ENCODE measurements at places on chromosomes 3 and 15.

DNA sequence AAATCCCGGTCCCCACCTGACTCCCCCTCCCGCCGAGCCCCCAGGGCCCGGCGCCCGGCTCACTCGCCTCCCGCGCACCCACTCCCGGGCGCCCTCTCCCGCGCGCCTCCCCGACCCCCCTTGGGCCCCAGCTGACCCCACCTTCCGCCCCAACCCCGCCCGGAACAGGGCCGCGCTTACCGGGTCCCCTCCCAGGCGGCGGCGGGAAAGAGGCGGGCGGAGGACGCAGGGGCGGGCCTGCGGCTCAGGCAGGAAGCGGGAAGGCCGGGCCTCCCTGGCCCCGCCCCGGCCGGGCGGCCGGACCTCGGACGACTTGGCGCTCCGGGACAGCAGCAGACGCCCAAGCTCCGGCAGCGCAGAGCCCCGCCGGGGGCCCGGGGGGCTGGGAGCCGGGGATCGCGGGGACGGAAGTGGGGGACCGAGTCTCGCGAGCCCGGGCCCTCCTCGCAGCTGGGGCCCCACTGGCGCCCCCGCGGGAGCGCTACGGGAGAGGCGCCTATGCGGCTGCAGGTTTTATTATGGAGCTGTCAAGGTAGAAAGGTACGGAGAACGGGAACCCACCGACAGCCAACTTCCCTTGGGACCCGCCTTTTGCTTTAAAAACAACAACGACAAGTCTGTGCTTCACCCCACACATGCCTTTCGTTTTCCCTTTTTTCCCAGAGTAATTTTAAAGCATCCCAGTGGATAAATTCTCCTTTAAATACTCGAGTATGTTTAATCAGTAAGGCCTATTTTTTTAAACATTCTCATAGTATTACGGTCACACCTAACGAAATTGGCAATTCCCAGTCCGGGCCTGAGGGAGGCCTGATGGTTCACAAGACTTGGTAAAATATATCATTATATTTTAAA is at the start of gene SLC41A3:
SLC41A3 (minus strand) TSS at position 212 of the 855 bp plus-strand sequence. CDS start 15,905 bp downstream, outside the sequence.
- peak; percentile 91 for DNase-seq

GRCh38 chr15:92580933-92581445 is 74.6 kb downstream of the FAM174B start:
- DNase-seq, result no peak

GRCh38 chr15:76994496-76994895 is 430 bp upstream of the PSTPIP1 start:
- no peak for DNase-seq

DNA sequence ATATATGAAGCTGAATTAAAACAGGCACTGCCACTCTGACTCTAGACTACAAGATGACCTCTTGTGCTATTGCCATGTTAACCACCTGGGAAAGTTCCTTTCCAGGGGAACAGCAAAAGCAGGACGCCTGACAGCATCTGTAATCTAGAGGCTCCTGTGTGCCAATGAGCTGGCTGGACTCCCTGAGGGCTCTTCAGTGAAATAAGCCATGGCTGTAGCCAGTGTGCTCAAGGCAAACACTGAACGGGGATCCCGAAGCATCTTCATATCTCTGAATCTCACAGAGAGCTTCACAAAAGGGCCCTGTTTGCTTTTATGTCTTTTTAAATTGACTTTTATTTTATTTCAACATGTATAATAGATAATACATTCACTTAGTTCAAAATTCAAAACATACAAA is 57.2 kb downstream of the BFSP2 start:
- no peak for DNase-seq

DNA sequence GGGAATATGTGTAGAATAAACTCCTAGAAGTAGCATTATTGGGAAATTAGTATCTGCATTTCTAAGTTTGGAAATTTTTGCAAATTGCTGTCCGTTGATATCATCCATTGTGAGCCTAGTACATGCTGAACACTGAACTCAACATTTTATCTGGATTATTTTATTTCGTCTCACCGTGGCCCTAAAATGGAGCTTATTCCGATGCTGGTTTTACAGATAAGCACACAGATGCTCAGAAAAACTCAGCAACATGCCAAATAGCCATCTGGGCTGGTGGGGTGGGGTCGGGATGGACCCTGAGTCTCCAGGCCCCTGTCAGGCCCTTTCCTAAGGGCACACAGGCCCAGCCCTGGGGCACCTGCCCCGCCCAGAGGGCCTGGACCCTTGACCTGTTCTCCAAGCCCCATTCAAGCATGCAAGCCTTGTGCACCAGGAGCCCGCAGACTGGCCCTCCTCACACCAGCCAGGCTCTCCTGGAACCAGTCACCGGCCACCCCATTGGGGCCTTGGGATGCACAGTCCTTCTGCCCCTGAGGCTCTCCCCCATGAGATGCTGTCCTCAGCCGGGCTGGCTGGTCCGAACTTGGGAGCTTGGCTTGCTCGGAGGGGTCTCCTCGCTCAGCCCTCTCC is 20.7 kb upstream of the KLF13 start:
- DNase-seq, result no peak

DNA sequence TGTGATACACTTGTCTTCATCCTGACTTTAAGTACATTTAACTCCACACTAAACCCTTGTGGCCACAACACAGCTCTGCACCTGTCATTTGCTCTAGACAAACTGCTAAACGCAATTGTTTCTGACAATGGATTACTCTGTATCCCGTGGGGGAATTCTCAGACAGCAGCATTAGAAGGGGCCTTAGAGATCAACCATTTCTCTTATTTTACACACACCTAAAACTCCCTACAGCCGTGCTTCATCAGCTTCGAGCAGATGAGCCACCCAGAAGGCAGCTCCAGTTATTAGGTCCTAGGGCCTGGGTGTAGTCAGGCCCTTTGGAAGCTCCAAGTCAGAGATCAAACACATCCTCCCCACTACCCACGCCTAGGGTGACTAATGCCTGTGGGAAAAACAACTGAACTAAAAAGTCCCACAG is 1.3 kb upstream of the IL12A start:
- no peak for DNase-seq

DNA sequence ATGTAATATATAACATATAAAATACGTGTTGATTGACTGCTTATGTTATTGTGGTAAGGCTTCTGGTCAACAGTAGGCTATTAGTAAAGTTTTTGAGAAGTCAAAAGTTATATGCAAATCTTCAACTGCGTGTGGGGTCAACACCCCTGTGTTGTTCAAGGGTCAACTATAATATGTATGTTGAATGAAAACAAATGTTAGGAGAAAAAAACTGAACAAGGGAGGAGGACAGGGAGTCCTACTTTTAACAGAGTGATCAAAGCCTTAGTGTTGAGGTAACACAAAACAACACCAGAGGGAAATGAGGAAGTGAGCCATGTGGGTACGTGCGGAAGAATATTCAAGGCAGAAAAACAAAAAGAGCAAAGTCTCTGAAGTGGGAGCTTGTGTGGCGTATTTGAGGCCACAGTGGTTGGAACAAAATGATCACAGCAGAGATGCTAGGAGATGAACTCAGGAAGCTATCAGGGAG is 62.5 kb downstream of the SFMBT1 start:
- no peak for DNase-seq

DNA sequence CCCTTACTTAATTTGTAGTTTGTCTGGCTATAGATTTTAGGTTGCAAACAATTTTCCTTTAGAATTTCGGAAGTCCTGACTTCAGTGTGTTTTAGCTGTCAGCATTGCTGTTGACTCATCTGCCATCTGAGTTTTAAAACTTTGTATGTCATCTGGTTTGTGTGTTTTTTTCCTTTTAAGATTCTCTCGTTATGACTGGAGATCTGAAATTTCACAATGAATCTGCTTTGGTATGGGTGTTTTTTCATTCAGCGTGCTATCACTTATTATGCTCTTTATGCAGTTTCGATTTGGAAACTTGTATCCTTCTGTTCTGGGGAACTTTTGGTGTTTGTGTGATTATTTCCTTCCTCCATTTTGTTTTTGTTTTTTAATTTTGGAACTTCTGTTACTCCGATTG is 53.7 kb upstream of the ZNF280D start:
- no peak for DNase-seq

DNA sequence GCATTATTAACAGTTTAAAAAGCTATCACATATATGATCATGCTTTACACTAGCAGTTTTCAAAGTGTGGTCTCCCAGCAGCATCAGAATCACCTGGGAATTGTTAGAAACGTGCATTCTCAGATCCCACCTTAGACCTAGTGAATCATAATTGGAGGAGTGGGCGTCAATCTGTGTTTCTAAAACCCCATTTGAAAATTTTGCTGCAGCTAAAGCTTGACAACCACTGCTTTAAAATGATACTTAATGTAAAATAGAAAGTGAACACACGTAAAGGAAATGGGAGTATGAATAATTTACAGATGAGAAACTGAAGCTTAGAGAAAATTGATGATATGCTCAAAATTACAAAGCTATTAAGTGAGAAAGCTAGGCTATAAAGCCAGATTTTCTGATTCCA is 62.3 kb downstream of the SLC9C1 start:
- DNase-seq, result no peak

DNA sequence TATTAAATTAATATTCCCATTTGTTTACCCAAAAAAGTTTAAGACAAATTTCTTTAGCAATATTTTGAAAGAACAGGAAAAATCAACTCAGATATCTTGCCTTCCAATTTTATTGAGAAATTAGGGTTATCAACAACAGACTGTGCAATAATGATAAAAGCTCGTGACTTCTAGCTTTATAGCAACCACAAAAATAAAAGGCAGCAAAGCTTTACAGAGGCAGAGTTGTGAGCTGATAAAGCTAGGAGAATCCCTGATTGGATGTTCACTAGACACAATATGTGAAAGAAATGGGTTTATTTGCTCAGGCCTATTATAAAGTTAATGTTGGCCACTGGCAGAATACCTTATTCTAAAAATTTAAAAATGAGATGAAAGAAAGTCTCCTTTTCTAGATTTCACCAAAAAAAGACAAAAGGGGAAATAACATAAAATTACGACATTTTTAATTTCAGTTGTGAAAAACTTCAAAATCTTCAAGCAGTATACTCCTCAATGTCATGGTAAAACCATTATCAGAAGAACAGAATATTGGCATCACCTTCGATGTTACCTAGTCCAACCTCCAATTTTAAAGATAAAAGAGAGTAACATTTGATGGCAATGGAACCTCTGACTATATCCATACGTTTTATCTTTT is 2.8 kb downstream of the VPS13C start:
- no peak for DNase-seq

DNA sequence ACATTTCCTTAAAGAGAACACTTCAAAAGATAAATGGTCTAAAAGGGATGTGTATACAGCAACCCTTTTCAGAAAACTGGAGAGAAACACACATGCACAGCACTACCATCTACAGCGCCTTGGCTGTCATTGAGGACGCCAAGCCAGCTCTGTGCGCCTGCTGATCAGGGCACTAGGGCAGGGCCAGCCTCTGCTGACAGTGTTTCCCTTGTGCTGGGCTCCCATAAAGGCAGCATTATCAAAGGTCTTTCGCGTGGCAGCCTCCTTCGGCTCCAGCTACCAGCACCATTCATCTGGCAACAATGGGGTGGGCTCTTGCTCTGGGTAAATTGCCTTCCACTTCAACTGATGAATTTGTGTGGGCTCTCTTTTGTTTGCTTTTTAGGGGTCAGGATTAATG is 53.4 kb downstream of the LDHAL6B start:
- DNase-seq, result no peak

- DNase-seq, result no peak
Observed at GRCh38 chr3:87501076-87501475, 224.7 kb upstream of the POU1F1 start.

DNA sequence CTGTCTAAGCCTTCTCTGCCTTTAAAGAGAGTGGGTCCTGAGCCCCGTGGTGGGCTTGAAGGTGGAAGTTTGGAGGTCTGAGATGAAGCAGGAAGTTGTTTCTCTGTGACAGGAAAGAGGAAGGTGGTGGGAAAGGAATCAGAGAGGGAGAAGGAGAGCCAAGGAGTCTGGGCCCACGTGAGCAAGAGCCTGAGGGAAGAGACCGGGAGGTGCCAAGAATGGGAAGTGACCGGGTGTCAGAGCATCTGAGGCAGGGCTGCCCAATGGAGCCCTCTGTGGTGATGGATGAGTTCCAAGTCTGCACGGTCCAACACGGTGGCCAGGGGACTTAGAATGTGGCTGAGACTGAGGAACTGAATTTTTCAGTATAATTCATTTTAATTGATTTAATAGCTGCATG is 24.6 kb downstream of the ALDH1L1 start:
- DNase-seq, result no peak

DNA sequence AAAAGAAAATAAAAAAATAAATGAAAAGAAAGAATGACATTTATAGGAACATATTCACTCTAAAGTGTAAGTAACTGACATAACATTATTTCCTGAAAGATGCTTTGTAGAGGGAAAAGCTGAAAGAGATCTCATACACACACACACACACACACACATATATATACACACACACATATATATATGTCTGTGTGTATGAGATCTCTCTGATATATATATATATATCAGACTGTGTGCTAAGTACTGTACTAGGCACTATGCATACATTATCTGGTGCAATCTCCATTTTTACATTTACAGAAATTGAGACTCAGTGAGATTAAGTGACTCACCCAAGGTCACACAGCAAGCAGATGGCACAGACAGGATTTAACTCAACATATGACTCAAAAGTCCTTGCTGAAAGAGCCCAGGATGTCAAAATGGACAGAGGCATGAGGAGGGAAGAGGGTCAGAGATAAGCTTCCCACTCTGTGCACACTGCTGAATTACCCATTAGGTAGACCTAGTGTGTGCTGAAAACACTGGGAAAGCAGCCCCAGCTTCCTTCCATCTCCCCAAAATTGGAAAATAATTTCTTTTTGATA is 15.0 kb downstream of the BHLHE40 start:
- DNase-seq, result no peak

DNA sequence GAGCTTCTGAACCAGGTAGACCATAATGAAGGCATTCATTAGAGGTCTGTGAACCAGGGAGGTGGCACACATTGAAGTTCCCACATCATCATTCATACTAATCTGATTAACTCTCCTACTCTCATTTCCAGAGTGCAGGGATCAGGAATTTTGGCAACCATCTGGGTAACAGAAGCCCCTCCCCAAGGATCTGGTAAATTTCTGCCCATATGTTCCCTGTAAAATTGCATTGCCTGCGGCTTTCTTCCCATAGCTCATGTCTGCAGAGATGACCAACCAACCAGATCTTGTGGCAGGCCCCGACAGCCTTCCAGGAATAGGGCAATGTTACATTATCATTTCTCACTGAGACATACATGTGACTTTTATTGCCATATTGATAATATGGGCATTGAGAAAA is 111.4 kb upstream of the CHL1 start:
- DNase-seq, result no peak

- no peak for DNase-seq
Observed at GRCh38 chr3:114120211-114120610, 58.6 kb downstream of the DRD3 start.

- no peak for DNase-seq
Observed at GRCh38 chr15:94453227-94453988, 222.0 kb downstream of the MCTP2 start.

GRCh38 chr3:14037211-14037610 is 87.5 kb downstream of the CHCHD4 start:
- no peak for DNase-seq

- DNase-seq, result no peak
Observed at GRCh38 chr3:141414800-141415462, 46.6 kb downstream of the ZBTB38 start.

DNA sequence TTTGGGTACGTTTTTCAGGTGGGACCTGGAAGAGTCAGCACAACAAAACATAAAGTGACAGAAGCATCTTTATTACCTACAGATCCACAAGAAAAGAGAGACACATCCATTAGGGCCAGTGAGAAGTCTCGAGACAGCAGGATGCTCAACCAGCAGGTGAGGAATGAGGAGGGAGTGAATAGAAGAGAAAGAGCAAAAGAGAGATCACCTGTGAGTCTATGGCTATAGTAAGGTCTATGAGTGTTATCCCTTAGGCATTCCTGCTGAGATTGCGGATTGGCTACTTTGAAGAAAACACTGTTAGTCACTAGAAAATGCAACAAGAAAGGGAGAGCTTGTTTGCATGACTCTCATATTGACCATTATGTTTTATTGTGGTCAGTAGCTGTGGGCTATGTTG is 1556.2 kb upstream of the GBE1 start:
- no peak for DNase-seq
